ENCODE measurements at places on chromosomes 4 and X. TPM values are rescaled to one million over a fixed set of nuclear protein-coding genes. Genes with fewer than 3 reads are reported as not detected.
A peak's percentile ranks its signal among the peaks of the same experiment; 100 is the strongest.

DNA sequence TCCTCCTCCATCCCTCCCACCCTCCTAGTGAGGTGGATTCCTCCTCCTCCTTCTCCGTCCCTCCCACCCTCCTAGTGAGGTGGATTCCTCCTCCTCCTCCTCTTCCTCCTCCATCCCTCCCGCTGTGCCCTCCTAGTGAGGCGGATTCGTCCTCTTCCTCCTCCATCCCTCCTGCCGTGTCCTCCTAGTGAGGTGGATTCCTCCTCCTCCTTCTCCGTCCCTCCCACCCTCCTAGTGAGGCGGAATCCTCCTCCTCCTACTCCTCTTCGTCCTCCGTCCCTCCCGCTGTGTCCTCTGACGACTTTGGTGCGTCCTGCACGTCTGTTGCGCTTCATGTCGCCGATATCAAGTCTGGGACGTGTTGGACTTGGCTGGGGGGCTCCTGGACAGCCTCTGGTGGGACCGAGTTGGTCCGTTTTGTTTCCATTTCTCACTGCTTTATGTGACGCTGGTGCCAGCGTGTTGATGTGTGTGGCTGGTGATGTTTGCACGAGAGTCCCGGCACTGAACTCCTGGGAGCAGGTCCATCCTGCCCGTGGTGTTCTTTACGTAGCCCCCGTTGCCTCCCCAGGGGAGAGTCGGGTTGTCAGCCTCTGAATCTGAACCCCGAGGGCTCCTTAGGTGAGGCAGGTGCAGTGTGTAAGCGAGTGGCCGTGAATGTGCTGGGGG is 5.4 kb downstream of the AKAP17A start:
- DNase-seq = peak; percentile 58

DNA sequence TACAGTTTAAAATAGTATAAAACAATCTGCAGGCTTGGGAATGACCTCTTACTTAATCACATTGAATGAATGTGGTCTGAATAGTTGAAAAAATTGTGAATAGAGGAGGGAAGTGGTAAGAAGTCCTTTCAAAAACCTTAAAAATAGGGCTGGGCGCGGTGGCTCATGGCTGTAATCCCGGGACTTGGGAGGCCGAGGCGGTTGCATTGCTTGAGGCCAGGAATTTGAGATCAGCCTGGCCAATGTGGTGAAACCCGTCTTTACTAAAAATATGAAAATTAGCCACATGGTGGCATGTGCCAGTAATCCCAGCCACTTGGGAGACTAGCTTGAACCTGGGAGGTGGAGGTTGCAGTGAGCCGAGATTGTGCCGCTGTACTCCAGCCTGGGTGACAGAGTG is 36.5 kb downstream of the HERC3 start:
- DNase-seq = no peak

DNA sequence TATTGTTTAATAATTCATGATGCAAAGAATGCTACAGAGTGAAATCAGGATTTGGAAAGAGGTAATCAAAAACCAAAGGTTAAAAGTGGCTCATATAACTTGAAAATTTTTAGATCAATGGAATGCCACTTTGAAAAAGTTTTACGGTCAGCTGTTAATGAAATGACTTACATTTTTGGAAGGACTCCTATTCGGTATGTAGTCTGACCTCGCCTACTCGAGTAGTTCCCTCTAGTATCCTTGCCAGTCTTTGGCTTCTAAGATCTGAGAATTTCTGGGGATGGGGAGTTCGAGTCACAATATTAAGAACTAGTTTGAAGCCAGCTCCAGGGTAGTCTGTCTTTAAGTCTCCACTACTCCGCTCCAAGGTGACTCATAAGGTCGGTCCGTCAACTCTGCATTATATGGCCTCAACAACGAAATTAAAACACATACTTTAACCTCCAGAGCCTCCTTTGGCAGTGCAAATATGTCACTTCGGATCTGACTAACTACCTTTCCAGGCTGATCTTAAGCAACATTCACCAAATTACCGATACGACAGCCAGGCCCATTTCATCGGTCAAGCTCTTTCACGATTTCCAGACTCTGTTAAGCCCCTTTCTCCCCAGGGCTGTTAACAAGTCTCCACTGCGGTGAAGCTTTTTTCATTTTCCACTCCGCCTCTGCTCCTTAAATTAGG is 733 bp upstream of the NAA15 start:
- DNase-seq = no peak

GRCh38 chr4:58514299-58514698 is 1404.1 kb upstream of the IGFBP7 start:
- no peak for DNase-seq

GRCh38 chrX:147875866-147876596 is 35.7 kb upstream of the FMR1 start:
- DNase-seq = no peak

GRCh38 chr4:1488357-1488756 is 82.1 kb upstream of the NKX1-1 start:
- no peak for DNase-seq

SEPTIN11 gene
- 63.5 TPM for total RNA-seq
